ENCODE measurements at places on chromosomes 2 and 18.

GRCh38 chr18:25228410-25228809, 123.6 kb downstream of the ZNF521 start:
- H3K36me3 ChIP-seq, result no peaks in the 10 kb centered on the region
- H3K27ac ChIP-seq, result no peak overlapping the region
- H3K27me3 ChIP-seq, result no peaks in the 10 kb centered on the region
- H3K4me1 ChIP-seq, result no peaks in the 10 kb centered on the region

GRCh38 chr2:63792530-63792929, 49.2 kb upstream of the UGP2 start:
- no peak overlapping the region for H3K27ac ChIP-seq
- no peaks in the 10 kb centered on the region for H3K36me3 ChIP-seq
- DNase-seq, result no peak
- H3K27me3 ChIP-seq, result no peaks in the 10 kb centered on the region
- H3K4me3 ChIP-seq, result no peak overlapping the region

- DNase-seq, result no peak
- no peaks in the 10 kb centered on the region for H3K4me1 ChIP-seq
- no peaks in the 10 kb centered on the region for H3K27me3 ChIP-seq
- no peaks in the 10 kb centered on the region for H3K36me3 ChIP-seq
- no peak overlapping the region for H3K4me3 ChIP-seq
Measured at GRCh38 chr2:113105047-113105785, 22.2 kb upstream of the IL1RN start.

DNA sequence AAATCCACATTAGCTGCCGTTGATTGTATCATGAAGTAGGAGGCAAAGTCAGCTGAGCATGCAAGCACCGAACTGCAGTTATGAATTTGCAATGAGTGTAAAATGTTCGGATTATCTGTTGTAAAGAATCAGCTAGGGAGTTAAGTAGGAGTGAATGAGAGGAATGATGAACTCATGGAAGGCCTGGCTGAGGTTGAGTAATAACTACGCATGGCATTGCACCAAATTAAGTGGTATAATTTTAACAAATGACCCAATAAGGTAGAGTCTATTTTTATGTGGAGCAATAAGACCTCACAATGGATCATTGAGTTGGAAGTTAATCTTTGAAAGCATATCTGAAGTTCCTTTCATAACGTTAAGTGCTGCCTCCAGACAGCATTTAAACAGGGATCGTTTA, 288.2 kb upstream of the CHST9 start:
- H3K27me3 ChIP-seq, result no peaks in the 10 kb centered on the region
- no peak for DNase-seq
- H3K4me3 ChIP-seq, result no peak overlapping the region
- H3K27ac ChIP-seq, result no peak overlapping the region
- no peaks in the 10 kb centered on the region for H3K36me3 ChIP-seq
- H3K4me1 ChIP-seq, result no peaks in the 10 kb centered on the region

DNA sequence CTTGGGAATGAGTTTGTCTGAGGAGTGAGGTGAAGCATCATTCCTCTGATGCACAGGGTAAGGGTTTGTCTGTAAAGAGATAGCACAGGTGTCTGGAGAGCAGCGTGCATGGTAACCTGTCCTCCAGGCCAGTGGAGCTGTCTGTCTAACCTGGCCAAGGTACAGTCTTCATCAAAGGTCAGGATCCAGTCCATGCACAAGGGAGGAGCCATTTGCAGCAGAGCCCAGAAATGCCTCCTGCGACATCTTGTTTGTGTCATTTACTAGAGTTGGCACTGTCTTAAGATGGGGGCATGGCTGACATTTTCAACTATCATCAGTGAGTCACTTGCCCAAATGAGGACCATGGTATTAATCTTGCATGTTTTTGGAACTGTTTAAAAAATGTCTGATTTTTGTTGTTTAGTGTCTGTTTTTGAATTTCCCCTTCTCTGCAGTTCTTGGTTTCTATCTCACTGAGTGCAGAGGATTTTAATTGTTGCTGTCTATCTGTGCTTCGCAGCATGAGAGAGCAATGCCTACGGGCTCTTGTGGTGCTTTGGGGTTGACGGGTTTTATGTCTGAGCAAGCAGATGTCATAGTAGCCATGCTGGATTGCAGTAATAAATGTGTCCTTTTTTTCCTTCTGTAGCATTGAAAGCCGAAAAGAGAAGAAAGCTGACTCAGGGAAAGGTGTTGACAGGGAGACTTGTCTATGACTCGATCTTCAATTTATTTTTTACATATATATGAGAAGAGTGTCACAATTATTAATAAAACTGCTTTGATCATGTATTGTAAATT, 91.3 kb downstream of the DPP4 start:
- H3K36me3 ChIP-seq, result no peaks in the 10 kb centered on the region
- no peak overlapping the region for H3K4me3 ChIP-seq
- no peak overlapping the region for H3K27ac ChIP-seq
- H3K4me1 ChIP-seq, result no peaks in the 10 kb centered on the region
- H3K27me3 ChIP-seq, result no peaks in the 10 kb centered on the region

DNA sequence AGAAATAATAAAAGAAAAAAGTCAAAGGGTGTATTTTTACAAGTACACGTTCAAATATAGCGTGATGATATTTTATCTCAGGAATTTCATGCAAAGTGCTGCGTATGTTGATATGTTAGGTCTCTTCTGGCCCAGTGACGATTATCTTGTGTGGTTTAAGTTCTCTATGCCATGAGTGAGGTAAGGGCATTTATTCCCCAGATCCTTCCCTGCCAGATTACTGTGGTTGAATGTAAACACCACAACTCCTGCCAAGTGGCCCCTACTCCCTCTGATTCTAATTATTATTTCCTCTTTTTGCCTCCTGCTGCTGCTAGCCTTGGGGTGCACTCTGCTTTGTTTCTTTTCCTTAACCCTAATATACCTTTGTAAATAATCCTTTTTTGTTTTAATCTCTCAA, 12.2 kb downstream of the SCN2A start:
- H3K36me3 ChIP-seq, result no peaks in the 10 kb centered on the region
- DNase-seq, result no peak
- no peak overlapping the region for H3K4me3 ChIP-seq
- no peaks in the 10 kb centered on the region for H3K4me1 ChIP-seq

GRCh38 chr2:19312949-19313348, 45.5 kb downstream of the OSR1 start:
- H3K27ac ChIP-seq, result no peak overlapping the region
- H3K27me3 ChIP-seq, result no peaks in the 10 kb centered on the region
- H3K4me3 ChIP-seq, result no peak overlapping the region
- no peaks in the 10 kb centered on the region for H3K4me1 ChIP-seq
- DNase-seq, result no peak
- no peaks in the 10 kb centered on the region for H3K36me3 ChIP-seq

DNA sequence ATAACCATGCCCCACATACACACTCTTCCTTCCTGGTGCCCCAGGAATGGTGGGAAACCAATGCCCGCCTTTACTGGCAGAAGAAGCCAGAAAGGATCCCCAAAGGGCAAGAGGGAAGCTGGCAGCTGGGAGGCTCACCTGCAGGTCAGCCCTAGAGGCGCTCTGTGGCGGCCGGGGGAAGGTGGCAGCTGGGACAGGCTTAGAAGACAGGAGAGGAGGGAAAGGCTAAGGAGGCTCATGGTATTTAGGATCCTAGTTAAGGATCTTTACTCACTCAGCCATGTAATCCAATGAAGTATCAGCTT, 23.8 kb downstream of the ADRA2B start:
- H3K36me3 ChIP-seq, result no peaks in the 10 kb centered on the region
- H3K27ac ChIP-seq, result no peak overlapping the region
- H3K4me1 ChIP-seq, result no peaks in the 10 kb centered on the region
- H3K27me3 ChIP-seq, result no peaks in the 10 kb centered on the region
- H3K4me3 ChIP-seq, result no peak overlapping the region

- H3K27ac ChIP-seq, result no peak overlapping the region
- no peaks in the 10 kb centered on the region for H3K27me3 ChIP-seq
- H3K4me1 ChIP-seq, result no peaks in the 10 kb centered on the region
- no peak for DNase-seq
- no peaks in the 10 kb centered on the region for H3K36me3 ChIP-seq
Measured at GRCh38 chr2:194526121-194526520, 1130.9 kb upstream of the SLC39A10 start.

DNA sequence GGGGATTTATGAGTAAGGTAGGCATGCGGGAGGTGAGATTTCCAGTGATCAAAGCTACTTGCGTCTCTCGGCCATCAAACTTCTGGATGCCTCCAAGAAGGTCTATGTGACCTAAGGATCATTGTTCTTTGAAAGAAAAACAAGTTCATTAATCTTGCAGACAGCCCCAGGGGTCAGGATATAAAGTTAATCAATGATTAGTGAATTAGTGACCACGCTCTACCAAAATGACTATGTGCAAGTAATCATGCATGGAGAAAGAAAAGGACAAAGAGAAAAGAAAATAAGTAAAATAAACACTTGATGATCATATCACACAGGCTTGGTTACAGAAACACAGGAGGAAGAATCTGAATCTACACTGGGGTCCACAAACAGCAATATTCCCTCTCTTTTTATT, 42.5 kb upstream of the BCL11A start:
- DNase-seq, result no peak
- no peaks in the 10 kb centered on the region for H3K36me3 ChIP-seq
- H3K27me3 ChIP-seq, result no peaks in the 10 kb centered on the region
- H3K4me1 ChIP-seq, result no peaks in the 10 kb centered on the region
- no peak overlapping the region for H3K4me3 ChIP-seq

GRCh38 chr2:144693179-144693578, 173.3 kb upstream of the ZEB2 start:
- no peaks in the 10 kb centered on the region for H3K4me1 ChIP-seq
- no peak overlapping the region for H3K4me3 ChIP-seq
- no peak for DNase-seq
- H3K27ac ChIP-seq, result no peak overlapping the region

DNA sequence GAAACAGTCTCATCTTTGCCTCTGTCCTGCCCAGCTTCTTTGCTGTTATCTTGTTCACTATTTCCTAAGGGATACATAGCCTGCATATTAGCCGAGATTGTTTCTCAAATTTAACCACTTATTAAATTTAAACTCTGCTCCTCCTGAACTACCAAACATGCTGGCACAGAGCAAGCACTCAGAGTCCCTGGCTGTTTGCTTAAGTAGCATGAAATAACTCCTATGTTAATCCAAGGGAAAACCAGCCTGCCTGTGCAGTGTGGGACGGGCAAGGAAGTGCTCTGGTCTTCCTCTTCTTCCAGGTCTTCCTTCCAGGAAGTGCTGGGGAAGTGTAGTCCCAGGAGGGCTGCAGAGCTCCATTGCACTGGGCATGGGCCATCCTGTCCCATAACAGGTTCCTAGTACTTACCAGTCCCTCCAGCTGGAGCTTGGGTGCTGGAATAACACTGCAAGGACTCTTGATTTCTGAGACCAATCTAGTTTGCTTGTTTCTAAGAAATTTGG, 95.9 kb upstream of the IL1R2 start:
- no peak overlapping the region for H3K4me3 ChIP-seq
- no peak overlapping the region for H3K27ac ChIP-seq
- H3K36me3 ChIP-seq, result peaks cover 4% of the 10 kb centered on the region
- no peak for DNase-seq
- H3K27me3 ChIP-seq, result no peaks in the 10 kb centered on the region

DNA sequence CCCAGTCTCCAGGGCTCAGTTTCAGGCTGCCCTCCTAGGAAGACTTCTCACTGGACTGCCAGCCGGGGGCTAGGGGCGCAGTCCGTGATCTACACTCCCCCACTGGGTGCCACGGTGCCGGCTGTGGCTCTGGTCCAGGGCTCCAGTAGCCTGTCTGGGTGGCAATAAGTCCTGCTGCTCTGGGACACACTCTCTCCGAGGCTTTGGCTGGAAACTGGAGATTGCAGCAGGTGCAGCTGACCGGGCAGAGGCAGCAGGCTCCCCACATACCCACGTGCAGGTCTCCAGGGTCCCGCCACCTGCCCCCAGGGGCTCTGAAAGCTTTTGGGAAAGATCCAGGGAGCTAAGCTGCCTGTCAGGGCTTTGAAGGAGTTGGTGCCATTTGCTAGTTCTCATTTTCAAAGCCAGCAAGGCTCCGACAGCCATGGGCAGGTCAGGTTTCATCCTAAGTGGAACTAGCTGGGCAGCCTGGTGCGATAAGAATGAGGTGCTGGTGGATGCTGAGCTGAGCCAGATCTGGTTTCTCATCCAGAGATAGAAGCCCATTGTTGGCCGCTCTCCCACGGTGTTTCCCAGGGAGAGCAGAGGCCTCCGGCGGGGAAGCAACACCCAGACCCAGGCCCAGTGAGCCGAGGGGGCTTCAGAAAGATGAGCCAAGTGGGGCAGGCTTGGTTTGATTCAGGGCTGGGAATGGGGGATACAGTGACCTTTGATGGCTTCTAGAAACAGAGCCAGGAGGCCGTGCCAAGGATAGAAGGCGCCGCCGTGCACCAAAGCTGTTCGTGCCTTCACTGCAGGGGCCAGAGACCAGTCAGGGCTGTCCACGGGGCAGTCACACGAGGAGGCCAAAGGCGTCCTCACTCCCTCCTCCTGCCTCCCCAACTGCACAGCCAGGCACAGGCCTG, 141.7 kb upstream of the GPC1 start:
- H3K27ac ChIP-seq, result no peak overlapping the region
- H3K4me3 ChIP-seq, result no peak overlapping the region
- DNase-seq, result no peak
- no peaks in the 10 kb centered on the region for H3K27me3 ChIP-seq
- no peaks in the 10 kb centered on the region for H3K36me3 ChIP-seq
- no peaks in the 10 kb centered on the region for H3K4me1 ChIP-seq

- H3K27me3 ChIP-seq, result no peaks in the 10 kb centered on the region
- peaks cover 6% of the 10 kb centered on the region for H3K4me1 ChIP-seq
- H3K36me3 ChIP-seq, result no peaks in the 10 kb centered on the region
- H3K4me3 ChIP-seq, result no peak overlapping the region
- DNase-seq, result no peak
Measured at GRCh38 chr2:61928826-61929461, 23.5 kb downstream of the COMMD1 start.

GRCh38 chr2:132478461-132479105, 62.0 kb downstream of the GPR39 start:
- H3K4me3 ChIP-seq, result no peak overlapping the region
- no peak overlapping the region for H3K27ac ChIP-seq
- no peaks in the 10 kb centered on the region for H3K4me1 ChIP-seq
- H3K27me3 ChIP-seq, result no peaks in the 10 kb centered on the region

GRCh38 chr2:60336442-60337141, 216.9 kb downstream of the BCL11A start:
- H3K27me3 ChIP-seq, result no peaks in the 10 kb centered on the region
- DNase-seq, result peak; percentile 52
- H3K36me3 ChIP-seq, result no peaks in the 10 kb centered on the region
- no peak overlapping the region for H3K4me3 ChIP-seq
- peak overlapping the region; percentile 91 for H3K27ac ChIP-seq

GRCh38 chr18:23232331-23232730, 97.0 kb downstream of the CABLES1 start:
- peak; percentile 57 for DNase-seq
- no peaks in the 10 kb centered on the region for H3K27me3 ChIP-seq
- H3K4me1 ChIP-seq, result peaks cover 50% of the 10 kb centered on the region
- no peak overlapping the region for H3K27ac ChIP-seq
- H3K4me3 ChIP-seq, result no peak overlapping the region
